ENCODE measurements at places on chromosomes 7 and 10.

GRCh38 chr10:73644767-73645166 is 3.5 kb upstream of the MYOZ1 start:
- no peak for DNase-seq

DNA sequence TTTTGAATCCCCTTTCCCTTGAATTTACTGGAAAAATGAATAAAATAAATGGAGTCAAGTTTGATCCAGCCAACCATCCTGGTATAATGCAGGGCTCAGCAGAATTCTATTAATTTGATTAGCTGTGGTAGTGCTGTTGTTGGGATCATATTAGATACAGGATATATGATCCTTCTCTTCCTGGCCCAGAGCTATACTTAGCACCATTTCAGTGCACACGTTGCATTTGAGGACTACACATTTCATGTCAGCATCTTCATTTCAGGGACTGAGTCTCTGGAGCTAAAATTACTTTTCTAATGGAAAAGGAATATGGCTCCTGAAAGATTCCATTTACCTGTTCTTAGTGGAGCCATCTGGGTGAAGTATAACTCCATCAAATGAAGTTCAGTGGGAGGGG is 240.3 kb downstream of the BMPER start:
- DNase-seq, result no peak

GRCh38 chr7:48759431-48760080 is 164.8 kb upstream of the CDC14C start:
- DNase-seq, result no peak

DNA sequence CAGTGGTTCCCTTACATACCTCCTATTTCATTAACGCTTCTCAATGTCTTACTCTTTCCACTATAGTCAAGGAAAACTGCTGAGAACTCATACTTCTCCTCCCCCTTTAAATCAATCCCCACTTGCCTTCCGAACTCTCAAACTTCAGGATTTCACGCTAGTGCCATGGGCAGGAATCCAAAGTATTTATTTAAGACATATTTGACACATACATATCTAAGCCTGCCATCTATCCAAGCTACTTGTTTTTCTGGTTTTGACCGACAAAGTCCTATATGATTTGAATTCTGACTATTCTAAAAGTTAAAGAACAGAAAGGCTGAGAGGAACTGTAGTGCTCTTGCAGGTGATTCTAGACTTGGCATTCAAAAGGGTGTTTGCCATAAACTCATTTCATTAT is 51.8 kb downstream of the CCDC6 start:
- no peak for DNase-seq

GRCh38 chr10:61760943-61761824 is 98.5 kb downstream of the CABCOCO1 start:
- DNase-seq, result no peak

GRCh38 chr7:22427855-22428254 is 70.9 kb upstream of the RAPGEF5 start:
- no peak for DNase-seq

Measured in stimulated activated CD8-positive, alpha-beta memory T cell treated with anti-CD3 and anti-CD28 coated beads, Interleukin-7, amount 100 ng/mL, for 1 hour (primary cell).